ENCODE measurements at places on chromosomes 2 and 18.

DNA sequence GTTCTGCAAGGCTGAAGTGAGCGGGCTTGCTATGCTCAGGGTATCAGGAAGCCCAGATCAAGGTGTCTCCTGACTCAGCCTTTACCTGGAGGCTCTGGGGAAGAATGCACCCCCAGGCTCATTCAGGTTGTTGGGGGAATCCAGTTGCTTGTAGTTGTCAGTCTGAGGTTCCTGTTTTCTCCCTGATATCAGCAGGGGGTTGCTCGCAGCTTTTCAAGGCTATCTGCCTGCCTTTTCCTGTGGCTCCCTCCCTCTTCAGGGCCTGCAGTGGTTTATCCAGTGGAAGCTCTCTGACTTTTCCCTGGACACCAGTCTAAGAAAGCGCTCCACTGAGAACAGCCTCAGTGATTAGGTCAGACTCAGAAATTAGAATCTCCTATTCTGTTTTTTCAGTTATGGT is 116.6 kb downstream of the PTPRM start:
- no peak for DNase-seq

- no peak for DNase-seq
Observed at GRCh38 chr2:83915381-83915780, 543.7 kb downstream of the SUCLG1 start.

- DNase-seq, result no peak
Observed at GRCh38 chr2:38010995-38011394, 65.0 kb downstream of the CYP1B1 start.

- DNase-seq, result no peak
Observed at GRCh38 chr2:37376421-37377186, 32.2 kb downstream of the QPCT start.

DNA sequence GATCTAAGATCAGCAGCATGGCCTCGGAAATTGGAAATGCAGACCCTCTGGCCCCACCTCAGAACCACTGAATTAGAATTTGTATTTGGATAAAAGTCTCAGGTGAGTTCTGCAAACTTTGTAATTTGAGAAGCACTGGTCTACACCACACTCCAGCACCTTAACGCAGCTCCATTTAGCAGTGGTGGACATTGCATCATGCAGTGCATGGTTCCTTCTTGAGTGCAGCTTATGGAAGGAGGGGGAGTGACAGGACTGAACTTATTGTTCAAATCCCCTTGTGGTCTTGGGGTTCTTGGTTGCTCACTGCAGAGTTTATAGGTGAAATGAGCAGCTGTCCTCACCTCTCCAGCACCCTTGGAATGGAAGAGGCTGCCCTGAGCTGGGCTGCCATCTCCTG is 17.4 kb upstream of the STEAP3 start:
- no peak for DNase-seq

- no peak for DNase-seq
Observed at GRCh38 chr2:23685706-23686105, 241.2 kb downstream of the ATAD2B start.

DNA sequence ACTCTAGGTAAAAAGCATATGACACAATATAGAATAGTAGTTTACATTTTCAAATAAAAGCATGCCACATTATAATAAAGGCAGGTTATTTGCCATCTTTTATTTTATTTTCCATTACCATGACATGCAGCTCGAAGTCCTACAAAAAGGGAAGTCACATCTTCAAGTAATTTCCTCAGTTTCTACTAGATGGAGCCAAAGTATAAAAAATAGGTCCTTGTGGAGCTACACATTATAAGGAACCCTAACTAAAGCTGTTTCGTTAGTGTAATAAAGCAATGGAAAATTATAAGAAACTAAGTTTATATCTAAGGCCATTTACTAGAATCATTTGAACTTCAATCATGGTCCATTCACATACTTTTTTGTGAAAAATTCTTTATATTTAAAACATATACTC is 674.5 kb downstream of the KCNJ3 start:
- DNase-seq, result no peak

GRCh38 chr2:239898292-239898925 is 126.7 kb downstream of the NDUFA10 start:
- no peak for DNase-seq

- DNase-seq, result no peak
Observed at GRCh38 chr2:20044778-20045177, 6.7 kb downstream of the LAPTM4A start.

- DNase-seq, result no peak
Observed at GRCh38 chr2:127196998-127197397, 23.1 kb downstream of the CYP27C1 start.

GRCh38 chr2:136070913-136071312 is 47.0 kb downstream of the CXCR4 start:
- no peak for DNase-seq

GRCh38 chr2:152165306-152165705 is 10.3 kb downstream of the STAM2 start:
- no peak for DNase-seq

GRCh38 chr2:184370954-184371353 is 227.4 kb upstream of the ZNF804A start:
- DNase-seq, result no peak

DNA sequence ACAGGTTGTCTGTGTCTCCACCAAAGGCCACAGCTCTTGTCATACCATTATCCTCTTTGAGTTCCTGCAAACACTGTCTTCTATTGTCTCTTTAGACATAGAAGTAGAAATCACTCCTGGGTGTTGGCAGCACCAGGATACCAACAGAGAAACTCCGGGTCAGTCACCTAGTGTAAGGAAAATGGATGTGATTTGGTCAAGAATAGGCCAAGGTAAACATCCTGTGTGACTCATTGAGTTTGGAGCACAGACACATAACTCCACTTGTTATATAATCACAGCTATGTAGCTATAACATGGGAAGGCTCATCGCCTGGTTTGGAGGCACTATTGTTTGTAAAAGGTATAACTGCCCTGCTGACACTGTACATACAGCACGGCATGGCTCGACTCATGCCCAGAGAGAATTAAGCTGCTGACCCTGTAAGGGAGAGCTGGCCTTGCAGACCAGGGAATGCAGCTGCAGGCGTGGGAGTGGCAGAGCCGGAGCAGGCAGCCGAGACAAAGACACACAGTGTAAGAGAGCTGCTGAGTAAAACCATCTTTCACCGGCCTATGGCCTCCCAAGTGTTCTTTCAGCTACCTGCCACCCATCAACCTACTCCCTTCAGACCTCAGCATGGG is 3.4 kb upstream of the TXNL1 start:
- no peak for DNase-seq

Data from SIG-M5 (cell line).